ENCODE measurements at places on chromosomes 16 and 17.

DNA sequence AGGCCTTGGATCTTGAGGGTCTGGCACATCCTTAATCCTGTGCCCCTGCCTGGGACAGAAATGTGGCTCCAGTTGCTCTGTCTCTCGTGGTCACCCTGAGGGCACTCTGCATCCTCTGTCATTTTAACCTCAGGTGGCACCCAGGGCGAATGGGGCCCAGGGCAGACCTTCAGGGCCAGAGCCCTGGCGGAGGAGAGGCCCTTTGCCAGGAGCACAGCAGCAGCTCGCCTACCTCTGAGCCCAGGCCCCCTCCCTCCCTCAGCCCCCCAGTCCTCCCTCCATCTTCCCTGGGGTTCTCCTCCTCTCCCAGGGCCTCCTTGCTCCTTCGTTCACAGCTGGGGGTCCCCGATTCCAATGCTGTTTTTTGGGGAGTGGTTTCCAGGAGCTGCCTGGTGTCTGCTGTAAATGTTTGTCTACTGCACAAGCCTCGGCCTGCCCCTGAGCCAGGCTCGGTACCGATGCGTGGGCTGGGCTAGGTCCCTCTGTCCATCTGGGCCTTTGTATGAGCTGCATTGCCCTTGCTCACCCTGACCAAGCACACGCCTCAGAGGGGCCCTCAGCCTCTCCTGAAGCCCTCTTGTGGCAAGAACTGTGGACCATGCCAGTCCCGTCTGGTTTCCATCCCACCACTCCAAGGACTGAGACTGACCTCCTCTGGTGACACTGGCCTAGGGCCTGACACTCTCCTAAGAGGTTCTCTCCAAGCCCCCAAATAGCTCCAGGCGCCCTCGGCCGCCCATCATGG lies 4.0 kb upstream of the ADGRG3 start:
- no peak for DNase-seq

GRCh38 chr17:78532311-78532710 lies 44.9 kb downstream of the DNAH17 start:
- no peak for DNase-seq

- DNase-seq: no peak
Measured at GRCh38 chr16:18783430-18784341, 6.4 kb downstream of the RPS15A start.

GRCh38 chr17:685006-685405 lies 29.6 kb downstream of the VPS53 start:
- DNase-seq: no peak

DNA sequence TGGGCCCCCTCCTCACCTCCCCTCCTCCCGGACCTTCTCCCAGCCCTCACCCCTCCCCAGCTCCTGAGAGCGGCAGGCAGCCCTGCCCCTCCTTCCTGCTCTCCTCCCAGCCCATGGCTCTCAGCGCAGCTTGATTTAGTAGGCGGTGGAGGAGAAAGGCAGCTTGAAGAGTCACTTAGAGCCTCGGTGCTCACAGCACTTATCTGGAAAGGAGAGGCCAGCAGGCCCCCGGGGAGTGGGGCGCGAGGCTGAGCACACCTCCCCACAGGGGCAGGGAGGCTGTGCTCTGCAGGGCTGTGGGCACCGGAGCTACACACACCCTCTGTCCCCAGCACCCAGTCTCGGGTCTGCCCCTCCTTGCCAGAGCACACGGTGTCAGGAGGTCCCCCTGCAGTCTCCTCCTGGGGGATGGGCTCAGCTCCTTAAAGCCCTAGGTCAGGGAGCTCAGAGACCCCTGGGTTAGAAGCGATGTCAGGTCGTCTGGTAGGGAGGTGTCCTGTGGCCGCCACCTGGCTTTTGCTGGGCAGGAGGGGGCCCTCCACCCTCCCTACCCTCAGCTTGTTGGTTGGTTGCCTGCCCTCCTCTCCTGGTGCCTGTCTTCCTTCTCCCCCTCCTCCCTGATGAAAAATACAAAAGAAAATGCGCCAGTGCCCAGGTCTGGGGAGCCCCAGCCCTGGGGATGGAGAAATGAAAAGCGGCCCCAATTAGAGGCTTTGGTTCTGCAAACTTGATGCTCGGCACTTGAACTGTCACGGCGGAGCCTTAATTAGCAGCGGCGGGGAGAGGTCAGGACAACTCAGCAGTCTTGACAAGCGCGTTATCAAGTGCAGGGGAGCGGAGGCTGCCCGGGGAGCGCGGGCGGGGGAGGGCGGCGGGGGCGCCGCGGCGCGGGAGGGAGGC lies 151.1 kb upstream of the GSE1 start:
- DNase-seq: peak; percentile 25
